ENCODE measurements at places on chromosomes 11 and 22.

- DNase-seq: no peak
Measured at GRCh38 chr22:36185828-36186624, 15.6 kb downstream of the APOL4 start.

DNA sequence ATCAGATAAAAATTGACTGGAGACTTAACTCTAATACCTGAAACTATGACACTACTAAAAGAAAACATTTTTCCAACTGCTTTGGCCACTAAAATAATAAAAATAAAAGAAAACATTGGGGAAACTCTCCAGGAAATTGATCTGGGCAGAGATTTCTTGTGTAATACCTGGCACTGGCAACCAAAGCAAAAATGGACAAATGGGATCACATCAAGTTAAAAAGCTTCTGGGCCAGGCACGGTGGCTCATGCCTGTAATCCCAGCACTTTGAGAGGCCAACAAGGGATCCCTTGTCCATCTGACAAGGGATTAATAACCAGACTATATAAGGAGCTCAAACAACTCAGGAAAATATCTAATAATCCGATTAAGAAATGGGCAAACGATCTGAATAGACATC lies 64.6 kb upstream of the RAB1B start:
- DNase-seq: no peak

- DNase-seq: no peak
Measured at GRCh38 chr22:47061226-47061625, 298.8 kb downstream of the TBC1D22A start.

GRCh38 chr11:62025487-62026105 lies 58.2 kb upstream of the FTH1 start:
- DNase-seq: peak; percentile 100

DNA sequence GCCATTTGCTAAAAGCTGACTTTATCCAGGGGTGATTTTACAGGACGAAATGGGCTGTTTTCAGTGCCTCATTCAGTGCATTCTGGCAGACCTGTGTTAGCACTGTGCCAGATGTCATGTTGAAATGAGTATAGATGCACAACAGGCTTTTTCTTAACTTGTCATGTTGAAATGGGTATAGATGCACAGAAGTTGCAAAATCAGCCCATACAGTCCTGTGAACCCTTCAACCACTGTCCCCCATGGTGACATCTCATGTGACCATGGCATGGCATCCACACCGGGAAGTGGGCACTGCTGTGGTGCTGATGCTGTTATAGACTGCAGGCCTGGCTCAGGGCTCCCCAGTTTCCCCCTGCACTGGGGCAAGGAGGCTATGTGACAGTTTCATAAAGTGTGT lies 2.5 kb downstream of the TALDO1 start:
- no peak for DNase-seq

DNA sequence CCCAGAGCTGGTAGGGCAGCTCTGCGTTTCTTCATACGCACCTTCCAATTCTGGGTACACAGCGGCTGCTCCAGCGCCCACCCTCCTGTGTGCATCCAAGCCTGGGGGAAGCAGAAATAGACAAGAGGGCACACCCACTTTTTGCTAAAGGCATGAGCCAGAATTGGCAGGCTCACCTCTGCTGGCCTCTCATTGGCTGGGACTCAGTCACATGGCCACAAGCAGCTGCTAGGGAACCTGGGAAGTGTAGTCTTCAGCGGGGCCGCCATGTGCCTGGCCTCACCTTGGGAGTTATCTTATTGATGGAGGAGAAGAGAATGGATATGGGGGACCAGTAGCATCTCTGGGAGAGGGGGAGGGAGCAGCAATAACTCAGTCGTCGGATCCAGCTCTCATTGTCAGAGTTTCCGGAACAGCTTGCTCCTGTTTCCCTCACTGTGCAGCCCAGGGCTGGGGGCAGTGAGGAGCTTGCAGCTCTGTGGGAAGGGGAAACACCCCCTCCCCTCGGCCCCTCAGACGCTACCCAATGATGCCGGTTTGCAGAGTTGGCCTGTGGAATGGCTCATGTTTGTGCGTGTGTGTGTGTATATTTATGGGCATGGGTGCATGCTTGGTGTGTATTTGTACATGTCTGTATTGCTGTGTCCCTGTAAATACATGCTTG lies 11.8 kb upstream of the MIEF1 start:
- DNase-seq: peak; percentile 77

Measured in fibroblast of pulmonary artery (primary cell).